ENCODE measurements at places on chromosomes 3 and 15.

GRCh38 chr3:154177406-154177805 lies 56.2 kb downstream of the ARHGEF26 start:
- no peak for DNase-seq

GRCh38 chr3:51434746-51435327 lies 43.8 kb downstream of the RBM15B start:
- no peak for DNase-seq

GRCh38 chr3:188108703-188109412 lies 45.1 kb upstream of the LPP start:
- DNase-seq: no peak

DNA sequence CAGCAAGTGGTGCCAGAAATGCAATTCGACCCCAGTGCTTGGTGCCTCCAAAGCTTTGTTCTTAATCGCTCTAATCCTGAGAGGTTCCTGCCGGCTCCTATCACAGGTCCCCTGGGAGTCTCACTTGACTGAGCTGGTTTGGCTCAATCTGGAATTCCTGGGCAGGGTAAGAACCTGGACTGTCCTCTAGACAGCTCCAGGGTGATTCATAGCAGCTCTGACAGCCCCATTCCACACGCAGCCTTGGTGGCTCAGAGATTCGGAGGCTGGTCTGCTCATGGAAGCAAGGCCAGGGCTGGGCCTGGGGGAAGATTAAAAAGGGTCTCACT lies 37.9 kb downstream of the MYO5C start:
- DNase-seq: no peak

GRCh38 chr15:35629766-35630165 lies 83.8 kb upstream of the DPH6 start:
- no peak for DNase-seq

DNA sequence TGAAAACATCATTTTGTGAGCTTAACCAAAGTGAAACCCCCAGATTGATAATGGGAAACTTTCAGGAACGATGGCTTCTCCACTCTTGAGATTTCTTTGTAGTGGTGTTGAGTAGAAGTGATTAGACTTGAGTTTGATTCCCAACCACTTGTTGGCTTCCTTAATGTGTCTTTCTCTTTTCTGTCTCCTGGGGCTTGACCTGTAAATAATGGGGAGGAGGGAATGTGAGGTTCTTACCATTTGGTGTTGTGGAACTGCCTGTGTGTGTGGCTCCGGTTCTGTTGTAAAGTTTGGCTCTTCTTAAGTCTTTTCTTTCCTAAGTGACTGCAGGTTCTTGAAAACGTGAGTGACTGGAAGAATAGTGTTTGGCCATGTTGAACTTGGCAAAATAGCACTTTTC lies 2.7 kb downstream of the CDV3 start:
- no peak for DNase-seq
